Cortex of kidney (tissue), 1 donor: ENCODE measurements at places on chromosomes 16 and 17.

GRCh38 chr16:14202697-14203096, 131.6 kb downstream of the MRTFB start:
- no peak for DNase-seq

- no peak for DNase-seq
These were observed 9.2 kb downstream of the AXIN2 start for GRCh38 chr17:65552214-65552613.

- DNase-seq, result no peak
These were observed 4.5 kb downstream of the CBX8 start for GRCh38 chr17:79792341-79792871.

- no peak for DNase-seq
These were observed 85.2 kb upstream of the NKD1 start for GRCh38 chr16:50462793-50463507.

DNA sequence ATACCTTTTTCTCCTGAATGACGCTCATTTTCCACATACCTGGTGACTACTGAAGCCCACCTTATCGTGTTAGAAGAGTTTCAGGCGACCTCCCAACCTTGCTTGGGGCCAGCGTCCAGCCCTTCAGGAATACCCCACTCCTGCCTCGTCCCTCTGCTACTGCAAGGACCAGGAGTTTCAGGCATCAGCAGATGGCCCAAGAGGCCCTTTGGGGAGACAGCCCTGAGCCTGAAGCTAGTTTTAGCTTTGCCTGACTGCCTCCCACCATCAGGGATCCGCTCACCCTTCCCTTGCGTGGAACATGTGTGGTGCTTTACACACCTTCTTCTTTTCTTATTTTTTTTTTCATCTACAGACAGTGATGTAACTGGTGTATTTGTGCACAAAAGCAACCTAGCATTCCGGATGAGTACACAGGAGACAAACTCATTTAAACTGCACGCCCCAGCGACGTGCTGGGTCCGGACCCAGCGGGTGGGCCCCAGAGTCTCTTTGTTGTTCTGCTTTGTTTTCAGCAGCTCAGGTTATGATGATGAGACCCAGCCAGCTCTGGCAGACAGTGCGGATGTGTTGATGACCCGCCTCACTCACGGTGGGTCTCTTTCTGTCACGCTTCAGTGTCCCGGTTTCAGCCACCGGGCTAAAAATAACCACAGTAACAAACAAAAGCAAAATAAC, 242.4 kb downstream of the C16orf95 start:
- DNase-seq, result no peak

DNA sequence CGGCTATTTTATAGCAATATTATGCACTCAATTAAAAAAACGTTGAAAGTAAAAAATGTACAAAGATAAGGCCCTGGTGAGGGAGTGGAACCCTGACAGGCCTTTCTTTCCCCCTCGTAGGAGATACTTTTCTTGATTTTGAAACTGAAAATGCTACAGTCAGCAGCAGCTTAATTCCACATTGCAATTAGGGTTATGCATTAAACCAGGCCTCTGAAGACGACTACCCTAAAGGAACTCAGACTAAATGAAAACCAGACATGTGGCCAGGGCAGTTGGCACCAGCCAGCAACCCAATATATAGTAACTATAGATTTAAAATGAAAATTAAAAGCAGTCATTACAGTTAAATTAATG, 463.2 kb upstream of the MAF start:
- no peak for DNase-seq

- DNase-seq, result no peak
These were observed 133.6 kb downstream of the SNX11 start for GRCh38 chr17:48241131-48241591.

GRCh38 chr17:16953841-16954240, 18.1 kb downstream of the TNFRSF13B start:
- DNase-seq, result no peak

GRCh38 chr17:33137426-33137825, 145.8 kb downstream of the SPACA3 start:
- DNase-seq, result no peak

- no peak for DNase-seq
These were observed 33.2 kb downstream of the SPHK1 start for GRCh38 chr17:76417499-76418143.

DNA sequence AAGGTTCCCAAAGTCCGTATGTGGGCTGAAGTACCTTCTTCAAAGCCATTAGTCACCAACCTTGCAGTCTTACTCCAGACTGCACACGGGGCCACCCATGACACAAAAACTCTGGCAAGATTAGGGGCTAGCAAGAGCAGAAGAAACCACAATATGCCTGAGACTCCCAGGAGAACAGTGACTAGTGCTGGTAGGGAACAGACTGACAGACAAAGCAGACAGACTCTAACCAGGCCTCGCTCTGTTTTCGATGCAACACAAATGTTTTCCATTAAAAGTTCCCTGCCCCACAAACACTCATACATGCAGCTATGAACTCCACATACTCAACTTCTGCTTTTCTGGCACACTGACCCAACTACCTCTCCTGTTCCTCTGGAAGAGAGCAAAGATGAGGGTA, 102.2 kb downstream of the HIC1 start:
- DNase-seq, result no peak

GRCh38 chr16:67017421-67017750, 11.6 kb upstream of the CBFB start:
- no peak for DNase-seq
